GM12892 (cell line): ENCODE measurements at places on chromosomes 16 and 17.

- no peak for DNase-seq
These were observed 89.8 kb downstream of the CYB561 start for GRCh38 chr17:63356337-63356757.

DNA sequence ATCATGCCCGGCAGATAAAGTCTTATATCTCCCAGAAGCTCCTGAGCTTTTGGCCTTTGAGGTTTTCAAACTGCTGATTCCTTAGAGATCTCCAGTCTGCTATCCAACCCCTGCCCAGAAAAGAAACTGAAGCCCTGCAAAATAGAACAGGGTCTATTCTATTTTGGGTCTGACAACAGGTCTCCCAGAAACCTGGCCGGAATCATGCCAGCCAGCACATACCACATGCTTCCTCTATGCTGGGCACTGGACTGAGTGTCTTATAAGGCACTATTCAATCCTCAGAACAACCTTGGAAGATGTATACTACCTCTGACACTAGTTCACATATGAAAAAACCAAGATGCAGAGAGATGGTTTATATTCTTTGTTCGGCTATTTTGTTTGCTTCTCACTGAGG, 21.3 kb upstream of the GFOD2 start:
- no peak for DNase-seq

- no peak for DNase-seq
These were observed 28.1 kb downstream of the WSCD1 start for GRCh38 chr17:6098050-6098822.

DNA sequence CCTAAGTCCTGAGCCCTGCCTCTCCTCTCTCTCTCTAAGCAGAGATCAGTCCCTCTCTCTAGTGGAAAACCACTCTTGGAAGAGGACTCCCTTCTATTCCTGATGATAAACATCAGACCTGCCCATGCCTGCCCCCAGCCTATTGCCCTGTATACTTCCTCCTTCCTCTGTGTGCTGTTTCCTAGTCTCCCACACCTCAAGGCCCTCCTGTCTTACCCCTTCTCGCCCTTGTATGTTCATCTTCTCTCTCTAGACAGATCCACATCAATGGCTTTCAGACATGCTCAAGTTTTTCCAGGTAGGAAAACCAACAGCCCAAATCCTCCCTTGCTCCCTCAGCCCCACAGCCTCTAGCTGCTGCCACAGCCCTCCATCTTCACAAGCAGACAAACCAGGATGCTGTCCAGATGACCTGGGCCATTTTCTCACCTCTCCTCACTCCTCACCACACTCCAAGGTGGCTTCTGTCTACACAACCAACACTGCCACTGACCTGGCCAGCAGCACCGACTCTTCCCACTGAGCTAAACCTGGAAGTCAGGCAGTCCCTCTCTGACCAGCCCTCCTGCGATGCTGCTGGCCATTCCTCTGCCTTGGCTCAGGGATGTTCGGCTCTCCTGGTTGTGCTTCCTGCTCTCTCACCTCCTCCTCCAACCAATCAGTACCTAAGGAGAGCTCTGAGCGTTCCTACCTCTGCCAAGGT, 36.3 kb downstream of the MARF1 start:
- DNase-seq: no peak

DNA sequence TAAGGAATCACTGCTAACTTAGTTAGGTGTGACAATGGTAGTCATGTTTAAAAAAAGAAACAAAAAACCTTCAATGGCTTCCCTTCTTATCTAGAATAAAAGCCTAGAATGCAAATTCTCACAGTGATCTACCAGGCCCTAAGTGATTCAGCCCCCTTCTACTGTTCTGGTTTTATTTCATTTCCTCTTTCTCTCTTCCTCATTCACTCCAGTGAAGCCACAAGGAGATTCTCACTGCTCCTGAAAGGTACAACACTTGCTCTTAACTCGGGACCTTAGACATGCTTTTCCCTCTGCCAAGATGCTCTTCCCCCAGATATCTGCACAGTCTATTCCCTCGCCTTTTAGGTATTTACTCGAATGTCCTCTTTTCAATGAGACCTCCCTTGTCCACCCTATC, 3.7 kb downstream of the PIGS start:
- peak; percentile 31 for DNase-seq

DNA sequence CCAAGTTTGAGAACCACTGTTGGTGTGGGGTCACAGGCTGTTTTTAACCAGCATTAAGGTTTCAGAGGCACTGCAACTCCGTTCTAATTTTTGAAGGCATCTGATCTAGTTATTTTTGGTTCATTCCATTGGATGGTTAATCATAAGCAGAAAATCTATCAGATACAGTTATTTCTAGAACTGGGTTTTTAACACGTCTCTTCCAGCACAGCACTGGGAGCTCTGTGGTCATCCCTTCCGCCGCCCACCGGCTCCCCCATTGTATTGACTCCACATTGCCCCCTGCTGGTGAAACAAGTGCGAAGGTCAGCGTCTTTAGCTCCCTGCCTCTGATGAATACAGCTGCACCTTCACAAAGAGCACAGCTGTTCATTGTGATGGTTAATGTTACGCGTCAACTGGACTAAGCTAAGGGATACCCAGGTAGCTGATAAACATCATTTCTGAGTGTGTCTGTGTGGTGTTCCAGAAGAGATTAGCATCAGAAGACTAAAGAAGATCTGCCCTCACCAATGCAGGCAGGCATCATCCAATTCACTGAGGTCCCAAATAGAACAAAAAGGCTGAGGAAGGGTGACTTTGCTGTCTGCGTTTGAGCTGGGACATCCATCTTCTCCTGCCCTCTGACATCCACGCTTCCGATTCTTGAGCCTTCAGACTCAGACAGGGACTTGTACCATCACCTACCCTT, 8.5 kb downstream of the CCL18 start:
- DNase-seq: peak; percentile 41

- no peak for DNase-seq
These were observed 1.2 kb downstream of the CCL23 start for GRCh38 chr17:36016555-36016954.

- no peak for DNase-seq
These were observed 94.1 kb downstream of the PLCG2 start for GRCh38 chr16:81873206-81873605.

DNA sequence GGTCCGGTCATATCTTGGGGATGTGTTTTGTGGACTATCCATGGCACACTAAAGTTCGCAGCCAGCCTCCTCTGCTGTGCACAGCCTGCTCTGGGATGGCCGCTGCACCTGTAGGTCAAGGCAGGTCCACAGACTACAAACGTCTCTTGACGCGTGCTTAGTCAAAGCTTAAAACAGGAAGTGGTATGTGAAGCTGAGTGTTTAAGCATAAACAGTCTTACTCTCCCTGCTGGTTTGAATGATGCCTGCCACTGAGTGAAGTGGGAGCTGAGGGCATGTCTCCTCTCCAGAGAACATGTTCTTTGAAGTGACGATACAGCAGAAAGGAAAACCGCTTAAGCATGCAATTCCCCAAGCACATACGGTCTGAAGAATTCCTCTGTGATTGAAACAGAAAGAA, 365.6 kb downstream of the SLC39A11 start:
- DNase-seq: peak; percentile 35

- DNase-seq: no peak
These were observed 145.7 kb downstream of the RBFOX3 start for GRCh38 chr17:79465011-79465680.

DNA sequence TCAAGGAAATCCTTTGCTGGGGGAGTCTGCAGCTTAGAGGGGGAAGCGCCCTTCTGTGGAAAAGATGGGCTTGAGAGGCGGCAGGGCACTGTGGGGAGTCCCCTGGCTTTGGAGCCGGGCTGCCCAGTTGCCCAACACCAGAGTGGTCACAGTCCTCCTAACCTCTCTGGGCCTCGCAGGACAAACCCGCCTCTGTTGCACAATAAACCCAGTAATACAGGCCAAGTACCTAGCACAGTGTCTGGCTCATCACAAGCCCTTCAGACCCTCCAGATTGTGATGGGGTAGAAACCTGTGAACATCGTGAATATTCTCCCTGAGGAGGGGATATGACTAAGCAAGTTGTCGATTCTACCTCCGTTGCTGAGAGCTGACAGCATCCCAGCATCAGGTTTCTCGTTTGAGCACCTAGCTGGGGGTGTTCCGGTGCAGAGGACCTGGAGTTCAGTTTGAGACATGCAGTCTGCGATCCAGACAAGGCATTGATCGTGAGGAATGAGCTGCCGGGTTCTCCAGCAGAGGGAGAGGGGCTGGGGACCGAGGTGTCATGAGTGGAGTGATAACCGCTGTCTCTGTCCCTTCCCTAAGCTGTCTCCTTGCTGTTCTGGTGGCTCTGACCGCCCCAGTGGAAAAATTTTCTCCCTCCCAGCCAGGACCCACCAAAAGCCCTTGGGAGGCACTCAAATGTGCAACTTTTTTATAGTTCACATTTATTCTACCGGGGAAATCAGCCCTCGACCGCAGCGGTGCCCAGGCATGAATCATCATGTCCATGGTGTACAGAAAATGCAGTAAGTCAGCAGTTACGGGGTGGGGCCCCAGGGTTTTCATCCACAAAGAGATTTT, 161.9 kb downstream of the WSCD1 start:
- no peak for DNase-seq

DNA sequence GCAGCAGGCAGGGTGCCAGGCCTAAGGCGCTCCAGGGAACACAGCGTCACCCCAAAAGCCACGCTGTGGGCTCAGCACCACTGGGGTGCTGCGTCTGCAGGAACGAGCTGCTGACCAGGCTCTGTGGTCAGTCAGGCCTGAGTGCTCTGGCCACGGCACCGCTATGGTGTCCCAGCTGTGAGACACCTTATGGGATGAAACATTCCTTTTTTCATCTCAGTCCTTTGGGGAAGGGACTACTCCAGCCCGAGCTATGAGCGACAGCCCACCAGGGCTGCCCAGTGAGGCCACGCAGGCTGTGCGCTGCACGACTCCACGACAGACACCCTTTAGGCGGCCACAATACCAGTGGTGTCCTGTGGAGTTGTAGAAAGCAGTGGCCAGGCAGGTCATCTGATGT, 11.1 kb downstream of the MGAT5B start:
- no peak for DNase-seq

GRCh38 chr17:34692920-34693319, 113.5 kb downstream of the TMEM132E start:
- DNase-seq: no peak

DNA sequence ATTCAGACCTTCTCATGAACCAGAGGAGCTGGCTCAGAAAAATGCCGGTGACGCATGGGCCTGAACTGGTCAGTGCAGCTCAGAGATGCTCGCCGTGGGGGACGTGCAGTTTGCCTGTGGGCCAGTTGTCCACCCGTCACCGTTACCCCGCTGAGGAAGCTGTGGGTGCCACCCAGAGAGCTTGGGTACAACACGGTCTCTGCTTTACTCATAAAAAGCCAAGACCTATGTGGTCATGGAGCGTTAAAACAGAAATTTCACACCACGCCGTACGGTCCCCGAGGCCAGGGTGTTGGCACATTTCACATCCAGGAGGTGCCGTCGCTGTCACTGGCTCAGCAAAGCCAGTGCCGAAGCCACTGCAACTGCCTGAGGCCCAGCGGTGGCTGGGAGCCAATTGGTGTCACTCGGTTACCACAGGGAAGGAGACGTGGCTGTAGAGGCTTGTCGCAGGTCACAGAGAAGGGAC, 120.9 kb downstream of the METRNL start:
- DNase-seq: no peak

DNA sequence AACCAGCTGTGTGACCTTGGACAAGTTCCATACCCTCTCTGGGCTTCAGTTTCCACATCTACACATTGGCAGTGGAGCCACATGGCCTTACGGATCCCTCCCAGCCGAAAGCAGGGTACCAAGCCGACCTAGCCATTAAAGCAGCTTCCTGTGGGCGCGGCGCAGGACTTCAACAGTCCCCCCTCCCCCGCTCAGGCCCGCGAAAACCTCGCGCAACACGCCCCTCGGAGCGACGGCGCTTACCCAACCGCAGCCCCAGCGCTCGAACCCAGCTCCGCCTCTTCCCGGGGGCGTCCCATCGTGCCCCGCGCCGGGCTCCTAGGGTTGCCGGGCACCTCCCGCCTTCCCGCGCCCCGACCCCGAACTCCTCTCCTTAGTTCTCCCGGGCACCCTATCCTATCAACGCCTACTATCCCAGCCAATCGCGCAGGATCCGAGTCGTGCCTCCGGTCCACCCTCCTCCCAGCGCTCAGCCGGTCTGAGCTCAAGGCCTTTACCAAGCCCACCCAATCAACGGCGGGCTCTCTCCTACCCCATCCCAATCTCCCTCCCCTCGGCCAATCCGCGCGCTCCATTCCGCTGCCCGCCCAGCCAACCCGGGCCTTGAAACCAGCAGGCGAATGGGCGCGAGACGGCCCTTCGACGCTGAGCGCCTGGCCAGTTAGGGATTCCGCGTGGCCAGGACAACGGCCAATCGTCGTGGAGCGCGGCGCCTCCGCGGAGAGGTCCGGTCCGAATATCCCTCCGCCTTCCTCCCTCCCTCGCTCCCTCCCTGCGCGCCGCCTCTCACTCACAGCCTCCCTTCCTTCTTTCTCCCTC, at the start of gene KPNB1:
TSS of gene KPNB1 (plus strand) at position 767 of the 819 bp plus-strand sequence. CDS start 326 bp downstream, outside the sequence.
- peak; percentile 84 for DNase-seq

DNA sequence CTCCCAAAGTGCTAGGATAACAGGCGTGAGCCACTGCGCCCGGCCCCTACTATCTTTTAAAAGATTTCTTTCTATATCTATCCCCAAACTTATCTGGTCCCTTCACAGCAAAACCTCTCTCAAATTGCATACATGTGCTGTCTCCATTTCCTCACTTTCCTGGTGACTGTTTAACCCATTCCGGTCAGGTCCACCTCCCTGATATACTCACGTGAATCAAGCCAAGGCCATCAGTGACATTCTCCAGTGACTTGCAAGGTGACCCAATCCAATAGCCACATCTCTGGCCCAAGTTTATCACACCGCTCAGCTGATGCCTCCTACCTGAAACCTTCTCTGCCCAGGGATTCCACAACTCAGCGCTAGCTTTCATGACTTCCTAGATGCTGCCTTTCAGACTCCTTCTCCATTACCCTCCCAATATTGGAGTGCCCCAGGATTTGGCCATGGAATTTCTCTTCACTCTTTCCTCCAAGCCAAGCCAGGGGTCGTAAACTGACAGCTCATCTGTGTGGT, 1.4 kb upstream of the CTCF start:
- DNase-seq: no peak

- DNase-seq: no peak
These were observed 309.1 kb downstream of the FOXL1 start for GRCh38 chr16:86887416-86887815.

GRCh38 chr16:46961373-46962353, 11.8 kb downstream of the DNAJA2 start:
- no peak for DNase-seq
